ENCODE measurements at places on chromosomes 4 and X. TPM values are rescaled to one million over a fixed set of nuclear protein-coding genes. Genes with fewer than 3 reads are reported as not detected.

- no peaks in the 10 kb centered on the region for H3K4me1 ChIP-seq
- H3K27ac ChIP-seq, result no peak overlapping the region
- H3K4me3 ChIP-seq, result no peak overlapping the region
- H3K27me3 ChIP-seq, result no peaks in the 10 kb centered on the region
- no peak for DNase-seq
Measured at GRCh38 chr4:110483516-110483915, 7.6 kb downstream of the ENPEP start.

DNA sequence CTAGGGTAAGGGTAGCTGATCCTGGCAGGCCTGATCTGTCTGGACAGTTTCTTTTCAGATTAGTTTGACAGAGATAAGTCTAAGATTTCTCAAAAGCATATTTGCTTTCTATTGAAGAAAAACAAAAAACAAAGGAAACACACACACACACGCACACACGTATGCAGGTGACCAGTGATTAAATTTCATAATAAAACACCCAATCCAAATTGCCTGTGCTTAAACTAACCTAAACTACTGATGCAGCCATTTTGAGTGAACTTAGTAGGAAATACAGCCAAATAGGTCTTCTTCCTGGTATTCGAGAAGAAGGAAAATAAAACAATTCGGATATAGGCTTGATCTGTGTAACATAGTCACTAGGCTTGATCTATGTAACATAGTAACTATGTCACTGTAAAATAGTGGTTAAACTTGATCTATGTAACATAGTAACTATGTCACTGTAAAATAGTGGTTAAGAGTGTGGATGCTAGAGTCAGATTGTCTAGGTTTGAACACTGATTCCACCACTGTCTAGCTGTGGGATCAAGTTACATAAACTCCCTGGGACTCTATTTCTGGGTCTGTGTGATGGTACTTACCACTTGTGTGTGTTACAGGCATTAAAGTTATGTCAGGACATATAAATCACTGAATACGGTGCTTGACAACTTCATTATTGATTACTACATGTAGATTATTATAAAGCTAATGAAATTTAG is 9.8 kb upstream of the CCNG2 start:
- H3K27me3 ChIP-seq, result no peaks in the 10 kb centered on the region
- H3K4me3 ChIP-seq, result no peak overlapping the region
- DNase-seq, result no peak
- no peaks in the 10 kb centered on the region for H3K36me3 ChIP-seq
- H3K4me1 ChIP-seq, result no peaks in the 10 kb centered on the region

GRCh38 chr4:122423246-122423645 is 33.3 kb downstream of the IL2 start:
- no peaks in the 10 kb centered on the region for H3K36me3 ChIP-seq
- H3K4me3 ChIP-seq, result no peak overlapping the region
- H3K4me1 ChIP-seq, result no peaks in the 10 kb centered on the region
- no peak overlapping the region for H3K27ac ChIP-seq

GRCh38 chr4:92246384-92246783 is 57.4 kb upstream of the GRID2 start:
- no peak overlapping the region for H3K4me3 ChIP-seq
- no peak overlapping the region for H3K27ac ChIP-seq
- no peaks in the 10 kb centered on the region for H3K36me3 ChIP-seq
- H3K27me3 ChIP-seq, result no peaks in the 10 kb centered on the region

DNA sequence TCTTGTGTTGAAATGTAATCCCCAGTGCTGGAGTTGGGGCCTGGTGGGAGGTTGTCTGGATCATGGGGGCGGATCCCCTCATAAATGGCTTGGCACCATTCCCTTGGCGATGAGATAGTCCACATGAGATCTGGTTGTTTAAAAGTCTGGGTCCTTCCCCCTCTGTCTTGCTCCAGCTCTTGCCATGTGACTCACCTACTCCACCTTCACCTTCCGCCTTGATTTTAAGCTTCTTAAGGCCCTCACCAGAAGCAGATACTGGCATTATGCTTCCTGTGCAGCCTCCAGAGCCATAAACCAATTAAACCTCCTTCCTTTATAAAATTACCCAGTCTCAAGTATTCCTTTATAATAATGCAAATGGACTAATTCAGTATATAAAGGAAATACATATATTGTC is 111.5 kb downstream of the NR3C2 start:
- H3K4me1 ChIP-seq, result no peaks in the 10 kb centered on the region
- DNase-seq, result no peak
- H3K4me3 ChIP-seq, result no peak overlapping the region
- H3K27ac ChIP-seq, result no peak overlapping the region
- no peaks in the 10 kb centered on the region for H3K27me3 ChIP-seq

DNA sequence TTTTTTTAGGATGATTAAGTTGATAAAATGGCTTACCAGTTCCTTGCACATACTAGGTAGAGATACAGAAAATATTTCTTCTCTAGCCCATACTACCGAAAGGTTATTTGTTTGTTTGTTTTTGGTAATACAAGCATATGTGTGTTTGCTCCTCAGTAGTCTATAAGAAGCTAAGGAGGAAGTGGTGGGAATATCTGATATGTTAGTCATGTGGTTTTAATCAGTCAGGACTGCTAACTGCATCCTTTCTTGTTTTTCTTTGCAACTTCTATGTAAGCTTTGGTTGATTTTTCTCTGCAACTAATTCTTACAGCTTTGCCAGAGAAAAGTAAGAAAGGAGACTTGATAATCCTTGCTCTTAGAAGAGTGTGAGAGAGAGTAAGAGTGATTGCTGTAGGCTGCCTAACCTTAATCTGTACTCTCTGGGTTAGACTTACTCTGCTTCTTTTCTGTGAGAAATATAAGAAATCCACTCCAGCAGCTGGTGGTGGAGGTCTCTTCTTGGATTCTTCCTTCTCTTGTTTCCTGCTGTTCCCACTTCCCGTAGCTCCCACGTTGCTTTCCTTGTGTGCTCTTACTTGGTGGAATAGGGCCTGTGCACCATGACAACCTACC is 28.3 kb downstream of the SEPTIN11 start:
- H3K4me1 ChIP-seq, result peaks cover 17% of the 10 kb centered on the region
- H3K4me3 ChIP-seq, result no peak overlapping the region
- no peaks in the 10 kb centered on the region for H3K27me3 ChIP-seq
- no peak for DNase-seq

- H3K36me3 ChIP-seq, result no peaks in the 10 kb centered on the region
- H3K4me1 ChIP-seq, result peaks cover 8% of the 10 kb centered on the region
- H3K4me3 ChIP-seq, result no peak overlapping the region
- no peak for DNase-seq
Measured at GRCh38 chr4:53040851-53041250, 178.7 kb downstream of the RASL11B start.

The SLC25A4 gene
- 56.7 TPM for total RNA-seq

The HADH gene
- 32.7 TPM for total RNA-seq

The TLR2 gene
- total RNA-seq, result 8.7 TPM

The TMSB4X gene
- total RNA-seq, result 854 TPM

The ZDHHC15 gene
- 4.8 TPM for total RNA-seq

The ZNF81 gene
- total RNA-seq, result 17.8 TPM

The AFM gene
- not detected for total RNA-seq

The CXCL11 gene
- not detected for total RNA-seq

The CXCL8 gene
- total RNA-seq, result 3.8 TPM

The DNAAF6 gene
- total RNA-seq, result not detected

The ETDB gene
- not detected for total RNA-seq

The SPIN2B gene
- 8.5 TPM for total RNA-seq
